Mesenteric fat pad (tissue), 1 donor: ENCODE measurements at places on chromosomes 16 and 17. TPM values are rescaled to one million over a fixed set of nuclear protein-coding genes. Genes with fewer than 3 reads are reported as not detected.

Gene TP53TG3B
- total RNA-seq = not detected

Gene TTLL6
- total RNA-seq = not detected

Gene CHST6
- total RNA-seq = 0.16 TPM

Gene CLDN7
- 5.6 TPM for total RNA-seq

Gene RAP1GAP2
- 10.4 TPM for total RNA-seq

Gene P2RX5
- total RNA-seq = 0.29 TPM

Gene PRMT7
- total RNA-seq = 35.7 TPM

Gene PRAC1
- total RNA-seq = not detected

Gene CDC42EP4
- 207 TPM for total RNA-seq

Gene VAT1L
- total RNA-seq = 0.10 TPM

Gene ACSM2A
- total RNA-seq = not detected

GRCh38 chr17:76930107-76930506 lies 61.9 kb downstream of the MGAT5B start:
- no peak for DNase-seq

DNA sequence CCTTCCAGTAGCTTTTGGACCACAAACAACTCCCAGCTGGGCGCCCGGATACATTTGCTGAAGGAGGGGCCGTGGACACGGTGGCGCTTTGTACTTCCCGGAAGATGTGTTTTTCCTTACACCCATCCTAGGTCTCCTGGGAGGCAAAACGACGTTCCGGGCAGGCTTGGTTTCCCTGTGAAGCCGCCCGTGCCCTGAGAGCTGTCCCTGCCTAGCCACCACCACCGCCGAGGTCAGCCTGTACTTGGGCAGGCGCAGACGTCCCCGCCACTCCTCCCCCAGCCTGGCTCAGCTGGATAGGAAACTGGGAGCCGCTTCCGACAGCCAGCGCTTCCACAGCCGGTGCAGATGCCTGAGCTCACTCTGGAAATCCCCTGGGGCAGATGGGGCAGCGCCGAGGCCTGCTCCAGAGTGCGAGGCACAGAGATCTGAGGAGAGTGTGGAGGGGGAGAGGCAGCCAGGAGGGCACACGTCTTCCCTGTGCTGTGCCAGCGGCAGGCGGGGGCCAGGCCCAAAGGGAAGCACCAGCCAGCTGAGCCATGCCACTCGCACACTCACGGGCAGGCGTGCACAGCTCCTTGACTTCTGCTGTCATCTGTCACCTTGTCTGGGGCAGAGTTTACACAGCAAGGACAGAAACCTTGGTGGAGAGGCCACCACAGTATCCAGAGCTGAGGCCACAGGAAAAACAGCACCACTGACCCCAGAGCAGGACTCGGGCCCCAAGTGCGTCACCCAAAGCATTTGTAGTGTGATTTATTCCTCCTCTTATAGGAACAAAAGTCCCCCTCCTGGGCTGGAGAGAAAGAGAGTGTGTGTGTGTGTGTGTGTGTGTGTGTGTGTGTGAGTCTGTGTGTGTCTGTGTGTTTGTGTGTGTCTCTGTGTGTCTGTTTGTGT lies 3.0 kb downstream of the RHBDF2 start:
- DNase-seq = no peak

- DNase-seq = peak; percentile 89
Measured at GRCh38 chr16:50304467-50305440, 38.4 kb downstream of the ADCY7 start.

- no peak for DNase-seq
Measured at GRCh38 chr16:47712276-47713224, 251.4 kb downstream of the PHKB start.

DNA sequence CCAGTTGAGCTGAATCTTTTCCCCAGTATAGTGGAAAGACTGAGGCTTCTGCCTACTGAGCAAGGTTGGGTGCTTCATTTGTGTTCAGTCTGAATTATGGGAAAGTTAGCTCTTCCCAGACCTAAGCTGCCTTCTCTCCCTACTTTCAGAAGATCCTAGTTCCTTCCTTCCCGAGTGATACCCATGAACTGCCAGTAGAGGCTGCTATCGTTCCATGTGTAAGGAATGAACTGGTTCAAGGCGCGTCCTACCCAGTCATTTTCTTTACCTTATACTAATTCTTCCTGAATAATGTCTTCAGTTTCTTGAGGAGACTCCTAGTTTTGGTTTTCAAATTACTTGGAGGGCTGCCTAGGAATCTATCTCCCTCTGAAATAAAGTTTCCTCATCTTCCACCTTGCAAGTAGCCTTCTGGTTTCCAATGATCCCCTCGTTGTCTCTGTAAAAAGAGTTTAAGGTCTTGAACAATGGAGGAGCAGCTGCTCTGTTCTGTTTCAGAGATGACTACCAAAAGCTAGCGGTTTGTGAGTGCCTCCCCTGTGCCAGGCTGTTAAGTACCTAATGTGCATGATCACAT lies 934 bp upstream of the AOC2 start:
- DNase-seq = no peak

- DNase-seq = no peak
Measured at GRCh38 chr17:3843935-3844516, 2.0 kb downstream of the NCBP3 start.

- no peak for DNase-seq
Measured at GRCh38 chr16:19210280-19210924, 42.4 kb downstream of the SYT17 start.

DNA sequence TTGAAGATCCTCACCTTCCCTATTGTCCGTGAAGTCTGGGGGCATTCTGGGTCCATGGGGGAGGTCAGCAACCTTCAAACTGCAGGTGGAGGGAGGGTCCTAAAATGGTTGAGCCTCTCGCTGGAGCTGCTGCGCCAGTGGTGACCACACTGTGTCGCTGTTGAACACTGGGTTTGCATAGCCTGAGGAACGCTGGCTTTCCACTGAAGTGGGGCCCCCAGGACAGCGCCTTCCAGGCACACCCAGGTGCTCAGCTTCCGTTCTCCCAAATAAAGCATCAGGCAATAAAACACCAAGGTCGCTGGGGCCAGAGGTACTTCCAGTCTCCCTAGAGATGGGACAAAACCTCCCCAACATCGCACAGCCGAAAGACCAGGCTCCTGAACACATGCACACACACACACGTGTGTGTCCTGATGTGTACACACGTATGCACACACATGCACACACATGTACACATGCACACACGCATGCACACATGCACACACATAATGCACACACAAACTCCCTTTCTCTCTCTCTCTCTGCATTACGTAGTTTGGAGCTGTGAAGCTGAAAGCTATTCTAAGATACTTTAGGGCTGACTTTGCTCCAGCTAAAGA lies 120.6 kb downstream of the IRF8 start:
- peak; percentile 64 for DNase-seq

DNA sequence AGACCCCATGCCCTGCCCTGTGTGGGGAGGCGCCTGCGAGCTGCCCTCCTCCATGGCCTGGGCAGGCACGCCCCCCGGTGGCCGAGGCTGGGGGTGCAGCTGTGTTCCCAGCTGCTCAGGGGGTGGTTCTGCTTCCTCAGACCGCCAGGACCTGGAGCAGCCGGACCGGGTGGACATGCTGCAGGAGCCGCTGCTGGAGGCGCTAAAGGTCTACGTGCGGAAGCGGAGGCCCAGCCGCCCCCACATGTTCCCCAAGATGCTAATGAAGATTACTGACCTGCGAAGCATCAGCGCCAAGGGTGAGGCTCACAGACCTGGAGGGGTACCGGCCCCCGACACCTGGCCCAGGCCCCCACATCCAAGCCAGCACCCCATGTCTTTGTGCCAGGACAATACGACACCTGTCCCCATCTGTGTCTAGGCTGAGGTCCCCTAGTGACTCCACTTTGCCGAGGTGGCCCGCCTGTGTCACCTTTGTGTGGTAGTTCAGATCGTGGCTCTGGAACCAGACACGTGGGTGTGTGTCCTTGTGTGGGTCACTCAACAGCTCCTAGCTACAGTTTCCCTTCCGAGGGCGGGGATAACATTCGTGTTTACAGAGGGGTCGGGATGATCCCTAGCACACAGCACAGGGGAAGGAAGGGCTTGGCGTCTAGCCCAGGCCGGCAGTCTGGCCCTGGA lies 9.3 kb downstream of the GJD3 start:
- DNase-seq = peak; percentile 95

- peak; percentile 51 for DNase-seq
Measured at GRCh38 chr17:77688369-77688768, 270.1 kb upstream of the TNRC6C start.

GRCh38 chr17:40582328-40582901 lies 17.1 kb upstream of the CCR7 start:
- DNase-seq = peak; percentile 89

- DNase-seq = no peak
Measured at GRCh38 chr16:85473909-85474620, 139.1 kb upstream of the GSE1 start.

DNA sequence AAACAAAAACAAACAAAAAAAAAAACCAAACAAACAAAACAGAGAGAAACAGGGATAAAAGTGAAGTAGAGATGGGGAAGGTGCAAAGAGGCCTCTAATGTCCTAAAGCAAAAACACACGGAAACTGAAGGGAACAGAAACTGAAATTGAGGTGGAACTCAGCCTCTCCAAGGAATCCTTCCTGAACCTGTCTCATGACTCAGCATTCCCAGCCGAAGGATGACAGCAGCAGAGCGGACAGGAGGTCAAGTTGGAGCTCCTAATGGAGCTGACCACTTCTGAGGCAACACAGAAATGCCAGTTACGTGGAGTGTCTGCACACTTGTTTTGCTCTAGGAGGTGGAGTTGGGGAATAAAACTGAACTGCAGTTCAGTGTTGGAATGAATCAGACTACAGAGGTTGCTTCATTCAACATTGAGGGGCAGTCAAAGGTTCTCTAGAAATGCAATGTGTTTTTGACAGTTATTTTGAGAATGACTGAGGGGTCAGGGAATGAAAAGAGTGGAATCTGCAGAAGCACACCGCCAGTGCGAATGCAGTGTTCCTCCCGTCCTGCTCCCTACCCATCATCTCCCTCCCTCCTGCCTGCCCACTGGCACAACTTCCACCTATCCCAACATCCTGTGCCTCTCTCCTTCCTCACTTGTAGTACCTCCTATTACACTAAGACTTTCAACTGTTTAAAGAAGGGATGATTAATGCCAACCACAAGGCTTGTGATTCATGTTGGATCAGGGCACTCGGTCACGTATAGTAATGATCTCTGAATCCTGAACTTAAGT lies 6.3 kb downstream of the UBE2O start:
- no peak for DNase-seq
